Skin of body (tissue), 3 donors: ENCODE measurements at places on chromosomes 16 and 17. TPM values are rescaled to one million over a fixed set of nuclear protein-coding genes. Genes with fewer than 3 reads are reported as not detected.

The CD68 gene
- 9.2 TPM for total RNA-seq

The RBFOX1 gene
- total RNA-seq = 4.8 TPM

The ALKBH5 gene
- 48.7 TPM for total RNA-seq

The MFAP4 gene
- total RNA-seq = 126 TPM

- DNase-seq = no peak
These were observed 334.8 kb downstream of the SNX29 start for GRCh38 chr16:12311309-12311708.

GRCh38 chr16:74580833-74581232, 26.1 kb downstream of the GLG1 start:
- DNase-seq = no peak

- no peak for DNase-seq
These were observed 48.5 kb downstream of the WWOX start for GRCh38 chr16:78147911-78148401.

GRCh38 chr16:65336160-65336559, 214.3 kb upstream of the CDH11 start:
- DNase-seq = no peak

- DNase-seq = no peak
These were observed 12.0 kb downstream of the AMFR start for GRCh38 chr16:56413381-56413780.

DNA sequence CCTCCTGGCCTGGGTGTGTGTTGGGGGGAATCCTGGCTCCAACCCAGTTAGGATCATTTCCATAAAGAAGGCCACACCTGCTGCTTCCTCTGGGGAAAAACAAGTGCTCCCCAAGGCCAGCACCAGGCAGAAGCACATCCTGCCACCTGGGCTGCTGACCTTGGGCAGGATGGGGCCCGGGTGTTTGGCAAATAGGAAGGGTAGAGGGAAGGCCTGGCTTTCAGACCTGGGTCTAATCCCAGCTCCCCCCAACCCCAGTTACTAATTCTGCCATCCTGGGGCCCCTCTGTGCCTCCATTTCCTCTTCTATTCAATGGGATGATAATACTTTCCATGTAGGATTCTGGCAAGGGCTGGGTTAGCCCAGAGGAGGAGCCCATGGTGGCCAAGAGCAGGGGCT, 3.0 kb upstream of the NLRC5 start:
- no peak for DNase-seq
